Fibroblast of skin of back (primary cell): ENCODE measurements at places on chromosomes 12 and 14.

DNA sequence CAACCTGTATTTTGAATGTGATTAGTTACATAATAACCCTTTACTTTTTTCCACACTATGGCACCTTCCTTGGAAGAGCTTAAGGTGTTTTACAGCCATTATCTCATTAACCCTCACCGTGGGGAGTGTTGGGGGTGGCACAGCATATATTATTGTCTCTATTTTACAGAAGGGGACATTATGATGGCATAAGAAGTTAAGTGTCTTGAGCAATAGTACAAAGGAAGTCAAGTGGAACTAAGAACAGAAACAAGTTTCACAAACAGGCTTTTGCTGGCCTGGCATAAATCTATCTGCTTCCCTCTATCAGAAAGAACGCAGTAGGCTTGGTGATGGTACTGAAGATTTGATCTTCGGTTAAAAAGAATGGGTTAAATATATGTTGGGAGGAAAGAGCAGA is 169.7 kb upstream of the OTX2 start:
- no peak for DNase-seq

DNA sequence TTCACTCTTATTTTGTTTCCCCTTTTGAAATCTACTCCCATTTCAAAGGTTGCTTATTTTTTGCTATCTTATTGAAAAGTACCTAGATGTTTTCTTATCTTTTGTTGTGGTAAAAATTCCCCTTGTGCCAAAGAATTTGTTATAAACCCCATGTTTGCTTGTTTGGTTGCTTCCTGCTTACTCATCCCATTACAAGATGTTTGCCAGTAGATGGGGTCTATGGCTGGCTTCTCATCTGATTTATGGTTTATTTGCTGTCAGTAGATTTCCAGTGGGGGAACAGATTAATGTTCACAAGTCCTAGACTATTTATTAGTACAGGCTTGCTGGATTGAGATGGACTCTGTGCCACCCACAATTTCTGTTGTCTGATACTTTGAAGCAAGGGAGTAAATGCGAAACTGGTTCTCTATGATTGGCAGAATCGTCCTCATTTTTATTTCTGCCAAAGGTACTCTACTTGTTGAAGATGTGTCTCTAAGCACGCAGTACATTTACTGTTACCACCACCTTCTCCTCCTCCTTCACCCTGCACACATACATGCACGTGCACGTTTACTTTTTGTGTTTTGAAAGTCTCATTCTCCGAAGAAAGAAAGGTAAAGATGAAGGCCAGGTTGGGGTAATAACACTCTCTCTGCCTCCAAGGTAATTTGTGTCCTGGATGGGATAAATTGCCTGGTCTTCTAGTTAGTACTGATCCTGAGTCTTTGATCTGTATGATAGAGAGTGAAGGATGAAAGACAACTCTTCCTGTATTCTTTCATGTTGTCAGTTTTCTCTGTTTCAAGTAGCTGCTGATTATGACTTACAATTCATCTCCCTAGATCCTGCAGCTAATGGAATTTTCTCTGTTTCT is 117.2 kb upstream of the ATP2B1 start:
- peak; percentile 6 for DNase-seq

DNA sequence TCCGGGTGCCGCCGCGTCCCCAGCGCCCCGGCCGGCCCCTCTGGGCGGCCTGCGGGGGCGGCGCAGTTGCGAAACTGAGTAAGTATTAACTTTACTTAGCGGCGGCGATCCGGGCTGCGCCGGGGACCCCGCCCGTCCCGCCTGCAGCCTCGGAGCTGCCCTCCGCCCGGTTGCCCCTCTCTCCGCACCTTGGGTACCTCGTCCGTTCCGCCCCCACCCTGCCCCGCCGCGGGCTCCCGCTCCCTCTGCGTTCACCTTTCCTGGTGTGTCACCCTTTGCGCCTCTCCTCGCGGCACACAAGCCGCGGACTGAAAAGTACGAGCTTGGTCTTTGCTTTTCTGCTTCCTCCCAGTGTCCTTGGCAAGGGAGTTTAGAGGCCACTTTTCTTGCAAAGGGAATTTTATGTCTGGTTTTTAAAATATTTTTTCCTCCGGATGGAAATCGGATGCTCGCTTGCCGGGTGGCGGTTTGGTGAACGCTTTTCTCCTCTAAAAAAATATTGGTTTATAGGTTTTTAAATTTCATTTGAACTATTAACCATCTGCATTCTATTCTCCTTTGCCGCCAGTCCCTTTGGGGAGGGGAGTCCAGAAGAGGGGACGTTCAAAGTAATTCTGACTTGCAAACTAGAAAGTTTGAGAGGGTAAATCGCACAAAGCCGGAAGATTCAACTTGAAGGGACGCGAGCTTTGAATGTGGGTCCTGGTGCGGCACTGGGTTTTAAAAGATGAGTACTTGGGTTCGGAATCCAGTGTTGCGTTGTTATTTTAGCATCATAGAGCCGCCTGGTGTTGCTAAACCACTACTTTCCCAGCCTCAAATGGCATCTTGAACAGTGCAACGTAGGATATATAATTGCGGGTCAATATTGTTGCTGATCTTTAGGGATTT is 834 bp downstream of the RASSF8 start:
- peak; percentile 81 for DNase-seq

GRCh38 chr12:130768120-130768519 is 52.0 kb upstream of the RIMBP2 start:
- no peak for DNase-seq
